ENCODE measurements at places on chromosomes 1 and 21.

GRCh38 chr1:2611031-2611501, 21.8 kb downstream of the MMEL1 start:
- DNase-seq: no peak

DNA sequence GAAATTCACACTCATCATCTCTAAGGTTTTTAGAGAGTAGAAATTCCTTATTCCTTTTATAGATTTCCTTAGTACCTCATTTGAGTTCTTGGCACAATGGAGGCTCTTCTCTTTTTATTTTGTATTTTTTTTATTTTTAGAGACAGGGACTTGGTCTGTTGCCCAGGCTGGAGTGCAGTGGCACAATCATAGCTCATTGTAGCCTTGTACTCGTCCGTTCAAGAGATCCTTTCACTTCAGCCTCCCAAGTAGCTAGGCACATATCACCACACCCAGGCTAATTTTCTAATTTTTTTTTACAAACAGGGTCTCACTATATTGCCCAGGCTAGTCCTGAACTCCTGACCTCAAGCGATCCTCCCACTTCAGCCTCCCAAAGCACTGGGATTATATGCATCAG, 29.6 kb downstream of the RGL1 start:
- DNase-seq: no peak

GRCh38 chr21:36034211-36034913, 26.0 kb downstream of the SETD4 start:
- DNase-seq: no peak

DNA sequence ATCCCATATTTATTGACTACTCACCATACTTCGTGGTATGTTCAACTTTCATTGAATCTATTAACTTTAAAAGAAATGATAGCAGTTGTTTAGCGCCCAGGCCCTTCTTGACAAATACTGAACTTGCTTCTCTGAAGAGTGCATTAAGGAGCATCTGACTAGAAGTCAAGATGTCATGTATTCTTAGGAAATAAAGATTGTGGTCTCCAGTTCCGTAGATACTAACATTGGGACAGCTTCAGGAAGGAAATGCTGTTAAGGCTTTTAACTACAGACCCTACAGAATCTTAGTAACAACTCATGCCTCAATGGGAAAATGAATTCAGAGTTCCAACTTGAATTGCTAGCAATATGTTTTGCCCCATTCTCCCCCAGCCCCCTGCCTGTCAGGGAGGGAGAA, 14.8 kb downstream of the LYST start:
- no peak for DNase-seq

DNA sequence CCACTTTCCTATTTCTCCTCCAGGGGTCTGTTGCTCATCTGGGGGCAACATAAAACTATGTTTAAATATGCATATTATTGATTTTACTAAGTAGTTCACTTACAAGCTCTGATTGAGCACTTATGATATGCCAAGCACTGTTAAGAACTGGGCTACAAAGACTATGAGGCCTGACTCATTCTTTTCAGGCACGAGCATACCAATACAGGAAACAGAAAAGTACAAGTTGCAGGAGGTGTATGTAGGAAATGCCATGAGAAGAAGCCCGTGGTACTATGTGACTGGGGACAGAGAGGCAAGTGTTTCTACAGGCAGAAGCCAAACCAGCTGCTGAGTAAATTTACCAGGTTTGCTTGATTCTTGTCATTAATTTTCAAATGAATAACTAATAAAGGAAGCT, 120.4 kb upstream of the PTGFR start:
- no peak for DNase-seq

- DNase-seq: no peak
Measured at GRCh38 chr1:53459321-53460175, at the start of gene DMRTB1. Gene DMRTB1, plus strand, starts transcription at chr1:53459399. Its CDS starts 55 bp downstream, at chr1:53459454.

GRCh38 chr1:192615055-192615454, 20.9 kb upstream of the RGS13 start:
- no peak for DNase-seq

GRCh38 chr1:185987611-185988321, 253.6 kb downstream of the HMCN1 start:
- DNase-seq: no peak

GRCh38 chr1:150366416-150367296, 2.7 kb downstream of the RPRD2 start:
- DNase-seq: no peak

- no peak for DNase-seq
Measured at GRCh38 chr1:234731569-234732085, 121.6 kb upstream of the IRF2BP2 start.

GRCh38 chr1:172991674-172992400, 58.9 kb downstream of the TNFSF18 start:
- no peak for DNase-seq

DNA sequence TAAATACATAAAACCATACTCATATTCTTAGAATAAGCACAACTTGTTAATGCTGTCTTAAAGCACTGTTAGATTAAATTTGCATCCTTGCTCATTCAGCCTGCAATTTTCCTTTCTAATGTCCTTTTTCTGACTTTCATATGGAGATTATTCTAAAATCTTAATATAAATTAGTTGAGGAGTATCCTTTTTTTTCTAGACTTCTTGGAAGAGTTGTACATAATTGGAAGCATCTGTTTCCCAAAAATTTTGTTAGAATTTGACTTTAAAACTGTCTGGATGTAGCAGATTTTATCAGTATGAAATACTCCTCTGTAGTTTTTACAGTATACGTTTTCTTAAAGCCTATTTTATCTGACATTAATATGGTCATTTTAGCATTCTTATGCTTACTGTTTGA, 9.7 kb downstream of the KIFAP3 start:
- no peak for DNase-seq

DNA sequence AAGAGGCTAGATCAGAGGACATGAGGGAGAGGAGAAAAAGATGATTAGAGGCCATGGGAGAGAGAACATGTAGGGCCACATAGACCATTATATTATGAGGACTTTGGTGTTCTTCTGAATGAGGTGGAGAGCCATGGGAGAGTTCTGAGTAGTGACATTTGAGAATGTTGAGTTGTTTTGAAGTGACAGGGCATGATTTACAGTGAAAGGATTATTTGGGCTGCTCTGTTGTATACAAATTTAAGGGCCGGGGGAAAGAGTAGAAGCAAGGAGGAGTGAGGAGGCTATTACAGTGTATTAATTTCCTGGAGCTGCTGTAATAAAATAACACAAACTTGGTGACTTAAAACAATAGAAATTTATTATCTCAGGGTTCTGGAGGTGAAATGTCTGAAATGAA, 102.5 kb upstream of the RGS4 start:
- no peak for DNase-seq

GRCh38 chr1:41539418-41539805, 54.9 kb upstream of the EDN2 start:
- no peak for DNase-seq

DNA sequence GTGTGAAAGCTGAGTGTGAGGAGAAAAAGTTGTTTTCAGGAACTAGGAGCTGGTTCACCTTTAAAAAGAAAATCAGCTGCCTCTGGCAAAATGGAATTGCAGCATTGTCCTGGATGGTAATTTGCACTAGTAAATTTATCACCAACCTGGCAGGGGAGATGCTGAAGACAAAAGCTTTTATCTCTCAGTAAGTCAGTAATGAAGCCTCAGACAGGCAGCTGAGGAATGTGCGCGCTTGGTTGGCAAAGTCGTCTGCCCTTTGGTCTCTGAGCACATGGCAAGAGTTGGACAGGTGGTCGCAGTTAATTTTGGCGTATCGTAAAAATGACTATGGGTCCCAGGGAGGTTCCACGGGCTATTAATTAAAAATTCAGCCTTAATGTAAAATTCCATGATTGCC, 131.9 kb downstream of the BACH1 start:
- DNase-seq: no peak

DNA sequence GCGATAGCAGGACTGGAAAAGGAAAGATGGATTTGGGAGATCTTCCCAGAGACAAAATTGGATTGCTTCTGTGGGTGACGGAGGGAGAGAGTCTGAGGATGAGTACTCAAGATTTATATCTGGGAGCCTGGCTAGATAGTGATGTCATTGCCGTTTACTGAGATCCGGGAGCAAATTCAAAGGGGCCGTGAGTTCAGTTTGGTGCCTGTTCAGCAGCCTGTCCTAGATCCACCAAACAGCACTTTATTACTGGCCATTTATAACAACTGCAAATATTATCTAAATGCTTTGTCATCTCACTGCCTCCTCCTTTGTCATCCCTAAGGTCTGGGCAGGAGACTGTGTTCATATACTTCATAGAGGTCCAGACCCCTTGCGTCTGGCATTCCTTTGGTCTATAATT, 29.2 kb downstream of the MAPKAPK2 start:
- no peak for DNase-seq

GRCh38 chr1:31605908-31606427, 11.5 kb upstream of the HCRTR1 start:
- DNase-seq: no peak

GRCh38 chr1:42730988-42731387, 9.0 kb downstream of the CLDN19 start:
- DNase-seq: no peak

- no peak for DNase-seq
Measured at GRCh38 chr1:195569934-195570333, 1038.3 kb downstream of the KCNT2 start.

DNA sequence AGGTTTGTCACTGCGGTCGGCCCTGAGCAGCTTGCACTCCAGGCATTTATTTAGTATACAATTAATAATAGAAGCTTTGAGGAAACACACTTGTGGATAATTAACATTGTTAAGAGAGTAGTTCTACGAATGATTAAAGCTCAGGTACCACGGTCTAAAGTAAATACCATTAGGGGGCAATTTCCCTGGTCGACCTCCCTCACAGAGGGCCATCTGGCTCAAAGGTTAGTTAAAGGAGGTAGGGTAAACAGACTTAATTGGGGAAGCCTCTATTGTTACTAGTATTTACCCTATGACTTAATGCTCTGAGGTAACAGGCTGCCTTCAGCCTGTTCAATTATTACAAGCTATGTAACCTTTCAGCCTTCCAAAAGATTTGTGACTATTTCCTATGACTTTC, 122.3 kb upstream of the SLC44A3 start:
- DNase-seq: no peak

GRCh38 chr1:226405411-226405988, 2.4 kb downstream of the PARP1 start:
- DNase-seq: no peak

DNA sequence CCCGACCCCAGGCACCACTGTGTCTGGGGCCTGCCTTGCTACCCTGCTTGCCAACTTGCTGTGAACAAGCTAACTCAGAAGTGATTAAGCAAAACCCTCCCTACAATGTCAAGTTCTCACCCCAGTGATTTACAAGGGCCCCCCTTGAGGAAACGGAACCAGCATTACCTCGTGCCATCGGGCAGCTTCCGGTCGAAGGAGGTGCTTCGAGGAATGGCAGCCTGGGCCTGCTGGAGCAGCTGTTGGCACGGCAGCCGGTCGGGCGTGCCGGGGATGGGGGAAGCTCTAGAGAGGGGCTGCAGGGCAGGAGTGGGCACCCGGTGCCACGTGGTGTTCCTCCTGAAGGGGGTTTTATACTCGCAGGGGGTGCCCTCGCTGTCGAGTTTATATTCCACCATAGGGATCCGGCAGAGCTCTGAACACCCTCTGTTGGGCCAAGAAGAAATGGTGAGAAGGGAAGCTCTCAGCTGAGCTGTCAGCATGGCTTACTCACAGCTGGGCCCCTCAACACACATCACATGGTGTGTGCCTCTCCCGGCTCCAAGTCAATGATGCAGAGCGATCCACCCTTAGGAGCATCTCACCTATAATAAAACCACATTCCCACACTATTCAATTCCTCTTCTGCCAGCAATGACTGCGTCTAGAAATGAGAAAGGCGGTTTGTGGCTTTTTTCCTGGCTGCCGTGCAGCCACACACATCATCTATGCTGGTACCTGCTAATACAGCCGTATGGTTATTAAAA, 184.4 kb downstream of the SIPA1L2 start:
- DNase-seq: no peak

DNA sequence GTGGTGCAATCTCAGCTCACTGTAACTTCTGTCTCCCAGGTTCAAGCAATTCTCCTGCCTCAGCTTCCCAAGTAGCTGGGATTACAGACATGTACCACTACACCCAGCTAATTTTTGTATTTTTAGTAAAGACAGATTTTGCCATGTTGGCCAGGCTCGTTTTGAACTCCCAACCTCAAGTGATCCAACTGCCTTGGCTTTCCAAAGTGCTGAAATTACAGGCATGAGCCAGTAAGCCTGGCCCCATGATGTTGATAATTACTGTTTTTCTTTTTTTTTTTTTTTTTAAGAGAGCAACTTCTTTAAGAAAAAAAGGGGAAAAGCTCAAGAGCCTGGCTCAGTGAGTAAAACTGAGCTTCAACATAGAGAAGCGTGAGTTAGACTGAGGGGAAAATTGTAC, 9.6 kb upstream of the SOAT1 start:
- no peak for DNase-seq

- DNase-seq: no peak
Measured at GRCh38 chr1:212034516-212035122, 738 bp downstream of the INTS7 start.

DNA sequence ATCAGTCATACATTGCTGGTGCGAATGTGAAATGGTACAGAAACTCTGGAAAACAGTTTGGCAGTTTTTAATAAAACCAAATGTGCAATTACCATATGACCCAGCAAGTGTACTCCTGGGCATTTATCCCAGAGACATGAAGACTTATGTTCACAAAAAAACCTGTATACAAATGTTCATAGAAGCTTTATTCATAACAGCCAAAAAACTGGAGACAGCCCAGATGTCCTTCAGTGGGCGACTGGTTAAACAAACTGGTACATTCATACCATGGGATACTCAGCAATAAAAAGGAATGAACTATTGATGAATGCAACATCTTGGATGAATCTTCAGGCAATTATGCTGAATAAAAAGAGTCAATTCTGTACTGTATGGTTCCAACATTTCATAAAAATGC, 97.8 kb downstream of the DTL start:
- DNase-seq: no peak

GRCh38 chr1:118136187-118136941, 48.7 kb downstream of the SPAG17 start:
- DNase-seq: no peak
